D341Med (cell line): ENCODE measurements at places on chromosomes 7 and 10.

GRCh38 chr10:115093286-115093775, at the start of gene ATRNL1:
ATRNL1 (plus strand) TSS chr10:115093365; CDS start chr10:115093751, 386 bp downstream.
- peak; percentile 68 for DNase-seq

DNA sequence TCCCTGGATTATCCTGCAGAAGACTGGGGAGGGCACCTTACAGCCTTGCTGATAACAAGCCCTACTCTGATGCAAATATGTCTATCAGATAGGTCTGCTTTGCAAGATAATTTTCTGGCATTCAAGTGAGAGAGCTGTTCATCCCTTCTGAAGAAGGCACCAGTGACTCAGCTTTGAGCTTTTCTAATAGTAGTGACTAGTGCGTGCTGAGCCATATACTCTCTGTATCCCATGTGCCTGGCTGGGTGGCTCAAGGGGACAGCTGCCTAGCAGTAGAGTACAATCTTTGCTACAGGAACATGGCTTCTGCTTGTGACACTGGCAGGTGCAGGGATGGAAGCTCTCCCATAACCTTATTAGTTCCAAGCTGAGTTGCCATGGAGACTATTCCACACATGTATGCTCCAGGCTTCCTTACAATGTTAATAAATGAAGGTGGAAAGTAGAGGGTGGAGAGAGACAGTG, 35.0 kb upstream of the ABCB4 start:
- DNase-seq, result no peak

GRCh38 chr10:36170943-36171501, 528.9 kb upstream of the FZD8 start:
- DNase-seq, result no peak

DNA sequence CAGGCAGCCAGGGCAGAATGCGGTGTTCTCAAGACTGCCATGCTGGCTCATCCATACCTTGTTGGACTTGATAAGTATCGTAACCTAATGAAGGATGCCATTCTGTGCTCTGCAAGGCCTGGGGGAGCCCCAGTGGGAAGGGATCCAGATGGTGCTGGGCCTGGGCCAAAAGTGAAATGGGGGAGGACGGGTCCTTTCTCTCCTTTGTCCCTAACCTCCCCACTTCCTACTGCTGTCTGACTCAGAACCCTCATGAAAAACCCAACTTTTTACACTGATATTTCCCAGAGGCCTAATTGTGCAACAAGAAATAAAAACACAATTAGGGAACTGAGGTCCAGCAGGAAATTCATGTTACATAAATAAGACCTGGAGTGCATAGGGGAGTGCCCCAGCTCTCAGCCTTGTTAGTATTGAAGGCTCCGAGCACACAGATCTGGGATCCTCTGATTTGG, 193.7 kb upstream of the SVIL start:
- DNase-seq, result no peak

DNA sequence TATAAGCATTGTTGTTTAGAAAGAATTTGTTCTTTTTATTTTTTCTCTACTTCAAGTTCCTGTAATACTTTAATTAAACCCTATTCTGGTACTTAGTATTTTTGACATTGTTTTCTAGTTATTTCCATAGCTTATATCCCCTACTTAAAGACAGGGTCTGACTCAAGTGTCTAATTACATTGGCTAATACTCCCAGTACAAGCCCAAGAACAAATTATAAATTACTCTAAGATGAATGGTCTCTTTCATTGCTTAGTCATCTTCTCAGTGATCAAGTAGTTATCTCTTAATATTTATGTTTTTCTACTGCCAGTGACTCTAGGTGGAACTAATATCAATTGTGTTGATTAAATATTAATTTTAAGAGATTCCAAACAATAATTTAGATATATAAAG, 21.6 kb downstream of the AHR start:
- DNase-seq, result no peak

GRCh38 chr10:6757158-6757557, 177.1 kb upstream of the PRKCQ start:
- DNase-seq, result no peak

DNA sequence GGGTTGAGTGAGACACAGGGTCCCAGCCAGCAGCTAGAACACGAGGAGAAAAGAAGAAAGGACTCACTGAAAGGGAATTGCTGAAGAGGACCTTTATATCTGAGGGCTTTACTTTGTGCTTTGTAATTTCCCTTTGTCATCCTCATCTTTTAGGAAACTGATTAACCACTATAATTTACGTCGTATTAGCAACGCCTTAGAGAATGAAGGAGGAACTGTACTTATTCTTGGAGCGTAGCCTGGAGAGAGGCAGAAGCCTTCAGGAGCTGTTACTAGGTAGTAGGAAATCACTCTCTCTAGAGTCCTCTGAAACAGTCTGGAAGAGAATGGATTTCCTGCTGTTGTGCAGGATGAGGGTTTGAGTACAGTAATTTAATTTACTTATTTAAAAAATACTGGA, 101.0 kb upstream of the STEAP1B start:
- DNase-seq, result no peak

GRCh38 chr7:24702755-24703154, 54.5 kb downstream of the GSDME start:
- no peak for DNase-seq

GRCh38 chr10:112083472-112083871, 100.1 kb downstream of the GPAM start:
- DNase-seq, result no peak

DNA sequence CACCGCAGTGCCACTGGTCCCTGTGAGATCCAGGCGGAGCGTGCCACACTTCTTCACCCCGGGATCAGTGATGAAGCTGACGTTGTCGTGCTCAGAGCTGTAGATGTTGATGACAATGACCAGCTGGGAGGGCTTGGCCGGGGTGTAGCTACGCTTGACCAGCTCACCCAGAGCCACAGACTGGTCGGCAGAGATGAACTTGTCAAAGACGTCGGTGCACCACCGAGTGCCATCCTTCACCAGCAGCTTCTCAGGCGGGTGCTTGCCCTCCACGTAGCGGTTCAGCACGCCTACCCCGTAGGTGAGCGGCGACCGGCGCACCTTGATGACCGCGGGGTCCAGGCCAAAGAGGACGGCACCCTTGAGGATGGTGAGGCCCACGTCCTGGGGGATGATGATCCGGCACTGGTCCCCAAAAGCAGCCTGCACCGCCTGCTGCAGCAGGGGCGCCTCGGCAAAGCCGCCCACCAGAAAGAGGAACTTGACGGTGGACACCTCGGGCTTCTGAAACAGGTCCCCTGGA, 54.2 kb downstream of the PNLIPRP2 start:
- no peak for DNase-seq

DNA sequence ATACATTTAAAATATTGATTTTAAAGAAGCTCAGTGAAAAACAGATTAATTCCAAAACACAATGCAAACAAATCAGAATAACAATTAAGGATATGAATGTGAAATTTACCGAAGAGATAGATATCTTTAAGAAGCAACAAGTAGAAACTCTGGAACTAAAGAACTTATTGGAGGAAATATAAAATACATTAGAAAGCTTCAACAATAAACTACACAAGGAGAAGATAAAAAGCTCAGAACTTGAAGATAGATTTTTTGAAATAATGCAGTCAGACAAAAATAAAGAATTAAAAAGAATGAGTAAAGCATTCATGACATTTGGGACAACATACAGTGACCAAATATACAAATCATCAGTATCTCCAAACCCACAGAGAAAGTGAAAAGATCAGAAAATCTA, 43.2 kb downstream of the HIBADH start:
- DNase-seq, result no peak

- DNase-seq, result no peak
Observed at GRCh38 chr10:95414016-95414830, 123.4 kb upstream of the PDLIM1 start.

DNA sequence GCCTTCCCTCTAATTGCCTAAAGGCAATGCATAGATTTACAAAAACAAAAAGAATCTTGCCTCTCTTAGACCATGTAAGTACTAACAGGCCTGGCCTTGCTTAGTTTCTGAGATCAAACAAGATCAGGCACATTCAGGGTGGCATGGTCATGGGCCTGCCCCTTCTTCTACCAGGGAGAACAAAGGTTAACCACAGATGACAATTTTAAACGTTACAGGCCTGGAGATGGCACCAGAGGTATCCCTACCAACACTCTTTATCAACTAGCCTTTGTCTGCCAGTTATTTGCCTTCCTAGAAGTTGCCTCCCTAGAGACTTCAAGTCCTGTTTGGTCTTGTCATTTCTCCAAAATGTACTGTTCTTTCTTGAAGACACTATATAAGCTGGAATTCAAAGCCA, 252.6 kb downstream of the DOCK4 start:
- peak; percentile 32 for DNase-seq

GRCh38 chr7:16033233-16033632, 346.8 kb upstream of the MEOX2 start:
- no peak for DNase-seq

DNA sequence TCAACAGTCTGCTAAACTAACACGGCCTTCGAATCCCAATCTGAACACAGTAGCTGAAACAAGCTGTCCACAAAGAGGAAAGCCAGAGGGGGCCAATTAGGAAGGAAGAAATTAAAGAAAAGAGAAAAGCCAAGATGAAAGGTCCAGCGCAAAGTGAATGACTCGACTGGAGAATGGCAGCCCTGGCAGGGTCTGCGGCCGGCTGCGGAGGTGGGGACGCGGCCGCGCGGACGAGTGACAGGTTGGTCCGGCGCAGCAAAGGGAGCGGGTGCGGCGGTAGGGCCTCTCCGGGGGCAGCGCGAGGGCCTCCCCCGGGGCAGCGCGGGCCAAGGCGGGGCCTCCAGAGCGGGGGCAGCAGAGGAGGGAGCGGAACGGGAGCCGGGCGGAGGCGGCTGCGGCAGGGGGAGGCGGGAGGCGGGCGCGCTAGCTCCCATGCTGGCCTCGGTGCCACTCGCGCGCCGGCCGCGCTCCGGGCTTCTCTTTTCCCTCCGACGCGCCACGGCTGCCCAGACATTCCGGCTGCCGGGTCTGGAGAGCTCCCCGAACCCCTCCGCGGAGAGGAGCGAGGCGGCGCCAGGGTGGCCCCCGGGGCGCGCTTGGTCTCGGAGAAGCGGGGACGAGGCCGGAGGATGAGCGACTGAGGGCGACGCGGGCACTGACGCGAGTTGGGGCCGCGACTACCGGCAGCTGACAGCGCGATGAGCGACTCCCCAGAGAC, at the start of gene VWC2:
VWC2 (plus strand) TSS at position 421 of the 718 bp plus-strand sequence. CDS start 1,798 bp downstream, outside the sequence.
- DNase-seq, result peak; percentile 58

- DNase-seq, result no peak
Observed at GRCh38 chr10:104345941-104346340, 7.7 kb upstream of the ITPRIP start.

DNA sequence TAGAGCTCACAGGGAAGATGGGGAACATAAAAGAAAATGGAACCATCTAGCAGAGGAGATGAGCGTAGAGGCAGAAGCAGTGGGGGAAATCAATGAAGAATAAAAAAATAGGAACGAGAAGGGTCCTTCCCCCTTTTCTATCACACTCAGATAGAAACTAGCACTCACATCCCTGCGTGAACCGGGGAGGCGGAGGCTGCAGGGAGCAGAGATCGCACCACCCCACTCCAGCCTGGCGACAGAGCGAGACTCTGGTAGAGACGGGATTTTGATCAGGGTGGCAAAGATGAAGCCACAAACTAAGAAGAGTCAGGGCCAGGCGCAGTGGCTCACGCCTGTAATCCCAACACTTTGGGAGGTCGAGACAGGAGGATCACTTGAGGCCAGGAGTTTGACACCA, 64.7 kb upstream of the ECHDC3 start:
- no peak for DNase-seq

DNA sequence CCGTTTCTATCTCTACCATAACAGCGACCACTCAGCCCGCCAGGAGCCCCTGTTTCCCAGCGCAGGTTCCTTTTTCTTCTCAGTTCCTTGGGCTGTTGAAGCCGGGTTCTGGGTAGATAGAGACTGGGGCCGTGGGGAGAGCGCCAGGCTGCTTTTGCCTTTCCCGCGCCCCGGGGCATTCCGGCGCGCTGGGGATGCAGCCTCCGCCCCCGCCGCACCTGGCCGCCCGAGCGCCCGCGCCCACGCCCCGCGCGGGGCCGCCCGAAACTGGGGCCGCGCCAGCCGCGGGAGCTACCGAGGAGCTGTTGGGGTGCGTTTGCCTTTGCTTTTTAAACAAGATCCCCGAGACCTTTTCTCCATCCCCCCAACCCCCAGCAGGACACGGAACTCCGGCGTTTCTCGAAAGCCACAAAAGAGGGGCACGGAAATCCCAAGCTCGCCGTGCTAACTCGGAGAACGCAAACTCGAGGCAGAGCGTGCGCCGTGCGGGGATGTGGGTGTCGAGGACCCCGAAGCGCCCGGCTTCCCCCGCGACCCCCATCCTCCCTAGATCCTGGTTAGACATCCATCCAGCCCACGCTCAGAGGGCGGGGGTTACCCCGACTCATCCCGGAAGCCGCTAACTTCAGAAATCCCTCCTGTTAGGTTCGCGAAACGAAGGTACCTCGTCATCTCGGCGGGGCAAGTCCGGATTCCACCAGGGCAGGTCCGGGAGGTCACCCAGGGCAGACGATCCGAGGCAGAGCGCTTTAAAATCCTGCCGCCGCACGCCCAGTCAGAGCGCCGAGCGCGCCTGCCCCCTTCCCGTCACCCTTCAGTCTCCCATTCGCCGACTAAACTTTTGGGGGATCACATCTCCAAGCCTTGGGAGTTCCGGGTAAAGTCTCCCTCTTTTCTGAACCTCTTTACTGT, 1.0 kb downstream of the GRM8 start:
- DNase-seq, result peak; percentile 41

- DNase-seq, result no peak
Observed at GRCh38 chr10:127908106-127908958, 1.4 kb downstream of the PTPRE start.

GRCh38 chr10:59106441-59106840, 70.0 kb upstream of the PHYHIPL start:
- no peak for DNase-seq

- no peak for DNase-seq
Observed at GRCh38 chr10:132249824-132250375, 57.9 kb downstream of the STK32C start.

DNA sequence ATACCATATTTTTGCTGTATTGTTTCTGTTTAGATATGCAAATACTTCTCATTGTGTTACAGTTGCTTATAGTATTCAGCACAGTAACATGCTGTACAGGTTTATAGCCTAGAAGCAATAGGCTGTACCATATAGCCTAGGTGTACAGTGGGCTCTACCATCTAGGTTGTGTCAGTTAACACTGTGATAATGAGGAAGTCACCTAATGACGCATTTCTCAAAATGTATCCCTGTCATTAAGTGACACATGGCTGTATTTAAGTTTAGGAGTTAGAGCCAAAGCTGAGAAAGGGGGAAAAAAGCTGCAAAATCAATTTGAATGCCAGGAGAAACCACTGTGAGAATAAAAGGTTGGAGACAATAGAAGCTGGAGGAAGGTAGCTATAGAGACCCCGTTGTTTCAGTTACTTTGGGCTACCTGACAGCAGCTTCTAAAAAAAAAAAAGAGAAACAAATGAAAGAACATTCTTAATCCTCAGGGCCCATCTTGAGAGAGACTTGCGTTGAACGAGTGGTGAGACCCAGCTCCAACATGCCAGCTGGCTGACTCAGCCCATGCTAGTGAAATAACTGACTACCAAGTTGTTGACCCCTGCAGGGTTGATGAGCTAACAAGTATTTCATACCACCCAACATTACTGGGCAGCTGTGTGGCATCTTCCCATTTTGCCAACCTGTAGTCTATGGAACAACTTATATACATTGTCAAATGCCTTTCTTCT, 8.7 kb downstream of the STARD3NL start:
- no peak for DNase-seq
